ENCODE measurements at places on chromosomes 5 and 9.

DNA sequence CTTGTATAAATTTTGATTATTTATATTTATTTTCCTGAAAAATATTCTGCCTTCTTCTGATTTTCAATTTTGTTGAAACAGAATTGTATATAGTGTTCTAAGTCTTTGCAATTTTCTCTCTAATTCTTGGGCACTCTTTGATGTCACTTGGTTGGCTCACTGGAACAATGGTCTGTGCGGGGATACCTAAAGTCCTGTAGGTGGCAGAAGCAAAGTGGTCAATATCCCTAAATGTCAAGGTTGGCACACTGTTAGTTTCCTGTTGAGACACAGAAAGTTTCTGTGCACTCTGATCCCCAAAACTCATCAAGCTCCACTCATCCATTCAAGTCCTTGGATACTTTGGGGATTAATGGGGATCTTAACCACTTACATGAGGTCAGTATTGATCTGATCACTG, 480.8 kb upstream of the CCNG1 start:
- no peak for DNase-seq

GRCh38 chr9:78047106-78047505, 15.5 kb upstream of the GNAQ start:
- no peak for DNase-seq

DNA sequence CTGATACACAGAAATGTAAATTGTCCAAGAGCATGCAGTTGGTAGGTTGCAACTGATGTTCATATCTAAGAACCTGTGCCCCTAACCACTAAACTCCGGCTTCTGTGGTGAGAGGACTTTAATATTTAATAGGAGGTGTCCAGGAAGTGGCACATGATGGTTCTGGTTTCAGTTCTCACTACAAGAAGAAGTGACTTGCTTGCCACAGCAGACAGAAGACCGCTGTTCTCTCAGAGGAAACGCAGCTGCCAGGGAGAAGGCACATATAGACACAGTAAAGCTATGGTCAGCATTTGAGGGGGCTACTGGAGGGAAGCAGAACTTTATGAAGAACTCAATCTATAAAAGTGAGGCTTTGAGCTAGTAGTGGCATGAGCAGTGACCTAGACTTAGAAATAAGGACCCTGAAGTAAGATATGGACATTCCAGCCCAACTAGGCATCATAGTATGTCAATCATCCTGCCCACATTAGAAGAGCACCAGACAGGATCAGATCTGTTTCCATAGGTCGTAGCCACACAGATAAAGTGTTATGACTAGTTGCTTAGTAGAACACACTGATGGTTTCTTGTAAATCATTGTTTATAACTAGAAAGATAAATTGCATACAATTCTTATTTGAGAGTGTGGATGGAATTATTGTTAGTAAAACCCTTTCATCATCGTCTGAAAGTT, 36.4 kb upstream of the DAB2 start:
- peak; percentile 46 for DNase-seq

- no peak for DNase-seq
Observed at GRCh38 chr5:31049936-31050704, 143.4 kb upstream of the CDH6 start.

DNA sequence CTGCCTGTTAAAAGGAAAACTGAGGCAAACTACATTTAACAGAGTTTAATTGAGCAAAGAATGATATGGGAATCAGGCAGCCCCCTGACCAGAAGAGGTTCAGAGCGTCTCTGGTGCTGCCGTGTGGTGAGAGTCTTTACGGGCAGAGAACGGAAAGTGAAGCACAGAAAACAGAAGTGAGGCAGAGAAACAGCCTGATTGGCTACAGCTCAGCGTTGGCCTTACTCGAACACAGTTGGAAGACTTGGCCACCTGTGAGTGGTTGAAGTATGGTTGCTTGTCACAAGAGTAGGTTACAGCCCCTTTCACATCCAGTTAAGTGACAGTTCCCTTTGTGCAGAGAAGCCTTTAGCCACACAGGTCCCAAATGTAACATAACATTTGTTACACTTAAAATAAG, 16.9 kb upstream of the FBP1 start:
- DNase-seq, result no peak

DNA sequence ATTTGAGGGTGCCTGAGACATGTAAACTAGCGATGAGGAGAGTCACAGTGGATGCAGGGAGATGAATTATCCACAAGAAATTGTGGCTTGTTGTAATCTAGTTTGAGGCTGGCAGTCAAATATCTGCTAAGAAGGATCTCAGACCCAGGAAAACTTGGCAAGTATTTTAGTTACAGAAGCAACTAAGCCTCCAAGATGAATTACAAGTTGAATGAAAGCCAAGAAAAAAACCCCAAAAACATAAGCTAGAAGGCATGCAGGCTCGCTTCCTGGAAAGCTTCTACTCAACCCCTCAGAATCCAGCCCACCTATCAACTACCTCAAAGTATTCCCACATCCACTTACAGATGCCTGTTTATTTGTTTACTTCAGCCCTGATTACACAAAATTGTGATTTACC, 696.9 kb downstream of the MAT2B start:
- no peak for DNase-seq

- DNase-seq, result no peak
Observed at GRCh38 chr5:154779105-154779504, 23.9 kb downstream of the LARP1 start.

GRCh38 chr9:82987370-82988189, 75.4 kb downstream of the RASEF start:
- no peak for DNase-seq

- no peak for DNase-seq
Observed at GRCh38 chr5:76663573-76663972, 40.4 kb upstream of the F2RL2 start.

DNA sequence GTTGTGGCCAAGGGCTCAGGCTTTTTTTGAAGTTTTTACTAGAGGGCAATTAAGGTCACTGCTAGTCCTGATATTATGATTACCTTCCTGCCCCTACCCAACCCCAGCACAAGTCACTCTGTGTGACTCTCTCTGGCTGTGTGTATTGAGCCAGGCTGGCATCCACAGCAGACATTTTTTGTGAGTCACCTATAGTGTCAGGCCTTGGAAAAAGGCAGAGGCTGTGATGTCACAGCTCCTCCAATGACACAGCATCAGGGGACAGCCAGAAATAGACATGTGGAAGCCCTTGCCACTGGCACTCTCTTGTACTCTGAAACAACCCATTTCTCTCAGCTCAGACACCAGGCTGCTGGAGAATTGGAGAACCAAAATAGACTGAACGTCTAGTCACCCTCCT, 145.4 kb downstream of the NMUR2 start:
- no peak for DNase-seq

DNA sequence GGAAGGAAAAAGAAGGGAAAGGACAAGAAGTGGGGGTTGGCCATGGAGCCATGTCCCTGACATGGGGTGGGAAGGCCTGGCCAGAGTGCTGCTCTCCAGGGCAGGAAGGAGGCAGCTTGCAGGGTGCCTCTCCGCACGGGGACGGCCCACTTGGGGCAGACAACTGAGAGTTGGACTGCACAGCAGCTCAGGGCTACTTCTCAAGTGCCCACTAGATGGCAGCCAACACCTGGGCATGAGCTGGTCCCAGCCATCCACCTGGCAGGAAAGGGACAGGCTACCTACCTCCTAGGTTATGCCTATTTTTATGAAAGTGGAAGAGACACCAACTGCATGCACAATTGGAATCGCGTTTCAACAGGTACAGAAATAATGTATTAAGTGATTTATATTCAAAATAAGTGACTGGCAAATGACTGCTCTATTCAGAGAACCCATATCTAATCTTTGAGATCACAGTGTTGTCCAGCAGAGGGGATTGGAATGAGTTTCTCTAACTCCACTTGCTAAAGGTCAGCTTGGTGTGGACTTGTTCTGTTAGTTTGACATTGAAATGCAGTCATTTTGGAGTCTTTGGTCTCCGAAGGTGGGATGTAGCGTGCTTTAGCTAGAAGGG, 113.4 kb downstream of the SYK start:
- peak; percentile 51 for DNase-seq

- no peak for DNase-seq
Observed at GRCh38 chr5:95924720-95925377, 36.8 kb downstream of the ELL2 start.

DNA sequence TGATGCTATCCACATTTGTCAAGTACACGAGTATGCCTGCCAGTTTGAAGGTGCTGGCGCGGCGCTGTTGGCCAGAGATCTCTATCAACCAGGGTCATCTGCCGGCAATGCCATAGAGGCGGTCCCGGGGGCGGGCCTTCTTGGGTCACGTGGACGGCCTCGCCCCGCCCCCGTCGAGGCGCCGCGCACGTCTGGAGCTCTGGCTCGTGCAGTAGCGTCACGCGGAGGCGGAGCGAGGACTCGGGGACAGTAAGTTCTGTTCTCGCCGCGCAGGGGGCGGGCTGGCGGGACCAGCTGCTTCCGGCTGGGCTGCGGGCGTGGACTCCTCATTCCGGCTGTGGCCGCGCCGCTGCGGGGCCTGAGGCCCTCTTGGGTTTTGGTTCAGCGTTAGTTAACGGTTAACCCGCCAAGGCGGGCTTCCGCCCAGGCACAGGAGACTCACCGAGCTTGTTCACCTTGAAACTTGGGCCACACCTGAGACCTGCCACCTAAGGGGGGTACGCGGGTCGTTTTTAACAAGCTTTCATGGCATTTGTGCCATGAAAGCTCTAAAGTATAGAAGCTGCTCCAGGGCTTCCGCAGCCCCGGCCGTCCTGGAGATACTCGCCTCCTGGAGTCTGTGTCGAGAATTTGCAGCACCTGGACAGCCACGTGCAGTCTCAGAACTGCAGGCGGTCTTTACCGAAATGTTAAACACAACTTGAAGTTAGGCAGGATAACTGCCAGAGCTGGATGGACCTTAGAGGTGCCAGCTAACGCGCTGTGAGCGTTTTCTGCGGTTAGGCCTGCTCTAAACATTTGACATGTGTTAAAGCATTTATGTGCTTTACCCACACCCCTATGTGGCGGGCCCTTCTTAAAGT, at the start of gene RFESD:
TSS of gene RFESD (plus strand) at position 209 of the 863 bp plus-strand sequence. CDS start 5,495 bp downstream, outside the sequence.
- DNase-seq, result peak; percentile 96

DNA sequence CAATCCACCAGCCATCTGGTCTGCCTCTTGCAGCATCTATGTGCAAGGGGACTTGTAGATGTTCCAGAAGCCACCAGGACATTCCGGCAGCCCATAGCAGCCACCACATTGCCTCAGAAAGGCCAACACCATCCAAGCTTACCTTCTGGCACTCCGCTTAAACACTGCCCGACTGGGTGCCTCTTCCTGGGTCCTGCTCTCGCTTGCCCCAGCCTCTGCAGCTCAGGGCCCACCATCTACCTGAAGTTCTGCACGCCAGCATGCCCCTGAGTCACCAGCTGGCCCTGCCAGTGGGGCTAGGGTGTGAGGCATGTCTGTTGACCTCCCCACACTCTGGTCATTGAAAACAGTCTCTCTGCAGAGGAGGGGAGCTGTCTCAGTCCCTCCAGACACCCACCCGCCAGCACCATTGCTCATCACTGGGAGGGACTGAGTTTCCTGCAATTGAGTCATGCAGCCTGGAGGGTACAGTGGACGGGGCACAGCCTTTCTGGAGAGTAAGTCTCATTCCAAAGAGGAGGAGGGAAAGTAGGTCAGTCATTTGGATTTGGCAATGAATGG, 16.9 kb upstream of the COL5A1 start:
- no peak for DNase-seq

- DNase-seq, result no peak
Observed at GRCh38 chr9:76415731-76416130, 21.5 kb upstream of the RFK start.

DNA sequence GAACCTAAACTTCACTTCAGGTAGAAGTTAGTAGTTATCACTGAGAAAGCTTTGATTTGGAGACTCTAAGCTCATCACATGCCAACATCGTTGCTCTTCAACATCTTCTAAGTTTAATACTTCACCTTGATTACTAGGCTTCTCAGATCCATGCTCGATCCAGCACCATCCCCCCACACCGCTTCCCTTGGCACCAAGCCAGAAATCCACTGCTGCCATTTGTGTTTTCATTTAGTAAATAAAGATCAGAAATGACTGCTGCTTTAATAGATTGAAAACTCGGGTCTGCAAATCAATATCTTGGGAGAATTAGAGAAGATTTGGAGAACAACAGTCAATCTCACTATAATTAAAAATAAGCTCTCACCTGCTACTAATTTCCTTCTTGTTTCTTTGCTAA, 214.7 kb upstream of the NR4A3 start:
- no peak for DNase-seq

DNA sequence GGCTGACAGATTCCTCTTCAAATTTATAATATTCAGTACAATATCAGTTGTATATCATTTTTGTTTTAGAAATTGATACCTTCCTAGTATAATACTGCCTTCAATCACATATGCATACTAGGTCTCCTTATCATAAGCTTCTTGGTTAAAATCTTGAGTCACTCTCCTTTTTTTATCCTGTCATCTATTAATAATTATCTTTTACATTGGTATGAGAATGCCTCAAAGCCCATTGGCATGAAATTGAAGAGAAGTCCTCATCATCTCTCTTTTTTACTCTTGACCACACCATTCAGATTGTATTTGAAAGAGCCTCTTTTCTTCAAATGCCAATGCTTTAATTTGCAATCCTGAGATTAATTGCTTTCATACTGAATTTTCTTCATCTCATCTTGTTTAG, 810.3 kb downstream of the BRINP1 start:
- no peak for DNase-seq

DNA sequence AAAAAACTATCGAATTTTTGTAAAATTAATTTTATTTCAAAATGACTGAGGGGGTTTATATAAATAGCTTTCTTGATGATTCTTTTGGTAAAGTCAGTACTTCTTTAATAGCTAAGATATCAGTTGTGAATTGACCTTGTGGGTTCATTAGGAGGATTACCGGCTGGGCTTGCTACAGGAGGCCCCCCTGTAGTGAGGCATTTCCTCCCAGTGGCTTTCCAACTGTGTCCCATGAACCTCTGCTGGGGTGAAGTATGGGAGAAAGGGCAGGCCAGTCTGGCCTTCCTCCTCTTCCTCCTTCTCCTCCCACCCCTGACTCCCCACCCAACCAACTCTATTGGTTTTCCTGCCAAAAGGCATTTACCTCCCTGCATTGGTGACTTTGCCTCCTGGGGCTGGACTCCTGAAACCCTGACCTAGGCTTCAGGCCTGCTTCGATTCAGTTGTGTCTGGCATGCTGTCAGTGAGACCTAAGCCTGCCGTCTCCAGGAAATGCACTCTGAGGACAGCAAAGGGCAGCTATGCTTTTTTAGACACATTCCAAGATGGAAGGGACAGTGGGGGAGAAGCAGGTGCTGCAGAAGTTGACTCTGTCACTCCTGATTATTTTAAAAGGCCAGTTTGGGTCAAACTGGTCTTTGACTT, 144.8 kb downstream of the HSPA4 start:
- DNase-seq, result no peak

DNA sequence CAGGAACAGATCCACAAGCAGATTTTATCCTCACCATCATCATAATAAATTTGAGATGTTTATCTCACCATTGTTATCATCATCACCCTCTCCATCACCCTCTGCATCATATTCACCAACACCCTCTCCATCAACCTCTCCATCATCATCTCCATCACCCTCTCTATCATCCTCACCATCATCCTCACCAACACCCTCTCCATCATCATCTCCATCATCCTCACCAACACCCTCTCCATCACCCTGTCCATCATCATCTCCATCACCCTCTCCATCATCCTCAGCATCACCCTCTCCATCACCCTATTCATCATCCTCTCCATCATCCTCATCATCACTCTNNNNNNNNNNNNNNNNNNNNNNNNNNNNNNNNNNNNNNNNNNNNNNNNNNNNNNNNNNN, 567.0 kb upstream of the SGCD start:
- DNase-seq, result no peak

Data from globus pallidus (tissue), 1 donor.